ENCODE measurements at places on chromosomes 5 and 9.

DNA sequence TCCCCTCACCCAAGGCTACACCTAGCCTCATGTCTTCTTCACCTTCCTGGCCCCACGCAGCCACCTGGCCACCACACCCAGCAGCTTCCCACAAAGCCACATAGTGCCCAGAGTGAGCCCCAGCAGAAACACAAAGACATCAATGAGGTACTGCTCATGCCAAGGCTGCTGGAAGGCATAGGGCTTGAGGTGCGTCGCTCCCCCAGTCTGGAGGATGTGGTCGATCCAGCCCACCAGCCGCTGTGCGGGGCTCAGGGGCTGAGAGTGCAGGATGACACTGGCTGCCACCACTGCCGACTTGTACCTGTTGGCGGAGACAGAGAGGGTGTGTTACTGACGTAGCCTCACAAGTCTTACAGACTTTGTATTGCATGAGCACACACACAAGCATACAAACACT is 15.8 kb upstream of the CAPSL start:
- DNase-seq = no peak

GRCh38 chr5:68376935-68377334 is 161.4 kb downstream of the PIK3R1 start:
- DNase-seq = no peak

GRCh38 chr9:134405527-134405926 is 79.3 kb downstream of the RXRA start:
- no peak for DNase-seq

DNA sequence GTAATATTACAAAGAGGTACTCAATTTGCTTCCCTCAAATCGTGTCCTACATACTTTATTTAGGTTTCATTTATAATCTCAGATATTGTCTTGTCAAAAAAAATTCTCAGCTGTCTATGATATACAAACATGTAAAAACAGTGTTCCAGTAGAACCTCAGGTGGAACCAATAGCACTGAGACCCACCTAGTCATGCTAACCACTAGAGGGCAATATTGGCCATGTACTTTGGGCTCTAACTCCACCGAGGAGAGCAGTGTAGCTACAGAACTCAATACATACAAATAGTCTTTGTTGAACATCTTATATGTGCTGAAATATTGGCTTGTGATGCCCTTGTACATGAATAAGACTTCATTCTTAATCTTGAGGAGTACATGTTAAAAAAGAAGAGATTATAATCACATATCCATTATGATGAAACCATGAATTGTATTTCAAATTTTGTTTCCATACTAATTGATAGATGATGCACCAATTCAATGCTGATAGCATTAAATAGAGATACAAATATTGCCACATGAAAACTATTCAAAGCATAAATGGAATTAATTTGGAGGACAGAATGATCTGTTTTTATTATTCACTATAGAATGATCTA is 71.2 kb upstream of the CNTLN start:
- no peak for DNase-seq

DNA sequence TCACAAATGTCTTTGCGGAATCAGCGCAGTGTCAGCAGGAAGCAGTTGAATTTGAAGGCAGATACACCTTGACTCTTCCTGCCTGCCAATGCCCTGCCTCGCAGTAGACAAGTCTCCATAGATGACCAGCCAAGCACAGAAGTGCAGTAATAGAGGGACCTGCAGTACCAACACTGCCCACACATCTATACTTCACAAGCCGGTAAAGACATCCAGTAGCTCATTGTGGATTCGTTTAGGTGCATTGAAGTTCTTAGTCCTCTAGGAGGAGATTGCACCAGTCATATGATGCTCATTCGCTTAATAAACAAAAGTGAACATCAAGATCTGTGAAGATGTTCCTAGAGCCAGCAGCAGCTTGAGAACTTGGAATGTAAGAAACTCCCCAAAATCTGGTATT is 7.1 kb upstream of the IFNA2 start:
- DNase-seq = peak; percentile 26

GRCh38 chr5:138789771-138790242 is 36.6 kb downstream of the CTNNA1 start:
- DNase-seq = peak; percentile 1

GRCh38 chr5:133610489-133611356 is 1.6 kb downstream of the FSTL4 start:
- peak; percentile 25 for DNase-seq

GRCh38 chr9:113593682-113594281 is 130.3 kb downstream of the RGS3 start:
- DNase-seq = no peak

GRCh38 chr5:92992073-92992472 is 588.9 kb downstream of the NR2F1-AS1 start:
- no peak for DNase-seq

GRCh38 chr9:120885958-120886357 is 9.0 kb upstream of the PHF19 start:
- DNase-seq = no peak

- no peak for DNase-seq
Measured at GRCh38 chr5:115815693-115816225, 700 bp downstream of the CDO1 start.

- no peak for DNase-seq
Measured at GRCh38 chr5:62260513-62260912, 45.5 kb upstream of the KIF2A start.

DNA sequence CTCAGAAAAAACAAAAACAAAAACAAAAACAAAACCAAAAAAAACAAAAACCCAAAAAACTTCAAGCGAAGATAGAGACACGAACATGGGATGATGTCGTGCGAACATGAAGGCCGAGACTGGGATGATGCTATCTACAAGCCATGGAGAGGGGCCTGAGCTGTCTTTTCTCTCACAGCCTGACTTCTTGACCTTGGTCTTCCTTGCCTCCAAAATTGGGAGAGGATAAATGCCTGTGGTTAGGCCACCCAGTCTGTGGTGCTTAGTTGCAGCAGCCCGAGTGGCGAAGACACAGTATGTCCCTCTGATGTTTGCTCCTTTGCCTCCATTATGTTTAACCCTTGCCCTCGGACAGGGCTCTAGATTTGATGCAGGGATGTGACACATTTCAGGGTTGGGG is 130.4 kb upstream of the BASP1 start:
- DNase-seq = no peak

- no peak for DNase-seq
Measured at GRCh38 chr5:179344431-179345182, 654 bp downstream of the ADAMTS2 start.

GRCh38 chr5:19745247-19745646 is 242.8 kb downstream of the CDH18 start:
- DNase-seq = no peak

GRCh38 chr5:62931153-62931950 is 352.7 kb downstream of the LRRC70 start:
- no peak for DNase-seq

DNA sequence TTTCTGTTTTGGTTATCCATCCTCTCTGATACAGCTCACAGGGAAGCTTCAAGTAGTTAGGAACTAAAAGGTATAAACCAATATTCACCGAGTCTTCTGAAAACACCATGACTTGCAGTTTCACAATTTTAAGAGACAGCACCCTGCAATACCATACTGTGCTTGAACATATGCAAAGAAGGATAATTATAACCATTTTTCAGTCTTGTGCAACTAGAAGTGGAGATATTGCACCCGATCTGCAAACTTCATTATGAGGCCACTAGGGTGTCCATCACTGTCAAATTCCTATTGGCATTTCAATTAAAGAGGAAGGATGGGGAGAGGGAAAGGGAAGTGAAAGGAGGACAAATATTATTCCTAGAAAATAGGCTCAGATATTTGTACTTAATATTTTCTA is 32.4 kb upstream of the CEP120 start:
- DNase-seq = no peak

GRCh38 chr9:126468141-126468825 is 141.7 kb downstream of the MVB12B start:
- DNase-seq = no peak

DNA sequence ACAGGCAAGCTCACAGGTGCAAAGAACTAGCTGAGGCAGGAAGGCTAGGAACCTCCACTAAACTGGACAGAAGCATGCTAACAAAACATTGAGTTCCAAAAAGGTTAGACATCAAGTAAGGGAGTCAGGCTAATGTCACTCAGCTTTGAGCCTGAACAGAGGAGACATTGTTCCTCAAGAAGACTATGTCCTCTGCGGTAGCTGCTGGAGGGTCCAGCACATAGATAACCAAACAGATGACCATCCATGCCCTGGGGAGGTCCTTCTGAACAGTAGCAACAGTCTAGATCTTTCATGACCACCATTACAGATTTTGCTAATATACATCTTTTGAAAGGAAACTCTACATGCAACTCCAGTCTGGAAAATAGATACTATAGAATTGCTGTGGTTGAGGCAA is 57.7 kb downstream of the CYSTM1 start:
- DNase-seq = no peak

DNA sequence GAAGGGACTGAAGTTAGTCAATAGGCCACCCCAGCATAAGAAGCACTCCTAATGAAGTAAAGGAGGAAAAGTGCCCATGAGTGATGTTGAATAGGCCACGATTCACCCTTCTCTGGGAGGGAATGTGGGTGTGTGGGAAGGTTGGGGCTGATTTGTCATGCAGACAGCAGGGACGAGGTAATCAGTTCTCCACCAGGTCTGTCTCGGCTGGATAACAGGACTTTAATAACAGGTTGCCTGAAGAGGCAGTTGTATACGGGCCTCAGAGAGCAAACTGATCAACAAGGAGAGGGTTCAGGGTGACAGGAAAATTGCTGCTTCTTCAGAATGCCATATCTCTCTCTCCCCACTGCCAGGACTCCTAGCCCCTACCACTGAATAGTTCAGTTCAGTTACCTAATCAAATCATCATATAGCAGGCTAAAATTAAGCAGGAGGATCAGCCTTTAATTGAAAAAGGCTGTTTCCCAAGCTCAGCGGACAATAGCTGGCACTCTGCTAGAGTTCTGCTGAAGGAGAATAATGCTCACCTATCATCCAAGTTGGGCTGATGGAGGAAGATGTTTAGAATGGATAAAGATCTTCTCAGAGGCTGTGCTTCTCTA is 43.6 kb upstream of the SMIM32 start:
- DNase-seq = no peak

- DNase-seq = no peak
Measured at GRCh38 chr9:136762915-136763648, 1.2 kb downstream of the LCN15 start.

GRCh38 chr9:99141849-99142248 is 36.9 kb downstream of the TGFBR1 start:
- no peak for DNase-seq

- DNase-seq = no peak
Measured at GRCh38 chr5:140073296-140073695, 30.2 kb upstream of the NRG2 start.

- no peak for DNase-seq
Measured at GRCh38 chr5:125375143-125375542, 628.7 kb upstream of the ZNF608 start.

GRCh38 chr5:24353016-24353415 is 291.8 kb downstream of the CDH10 start:
- DNase-seq = no peak

DNA sequence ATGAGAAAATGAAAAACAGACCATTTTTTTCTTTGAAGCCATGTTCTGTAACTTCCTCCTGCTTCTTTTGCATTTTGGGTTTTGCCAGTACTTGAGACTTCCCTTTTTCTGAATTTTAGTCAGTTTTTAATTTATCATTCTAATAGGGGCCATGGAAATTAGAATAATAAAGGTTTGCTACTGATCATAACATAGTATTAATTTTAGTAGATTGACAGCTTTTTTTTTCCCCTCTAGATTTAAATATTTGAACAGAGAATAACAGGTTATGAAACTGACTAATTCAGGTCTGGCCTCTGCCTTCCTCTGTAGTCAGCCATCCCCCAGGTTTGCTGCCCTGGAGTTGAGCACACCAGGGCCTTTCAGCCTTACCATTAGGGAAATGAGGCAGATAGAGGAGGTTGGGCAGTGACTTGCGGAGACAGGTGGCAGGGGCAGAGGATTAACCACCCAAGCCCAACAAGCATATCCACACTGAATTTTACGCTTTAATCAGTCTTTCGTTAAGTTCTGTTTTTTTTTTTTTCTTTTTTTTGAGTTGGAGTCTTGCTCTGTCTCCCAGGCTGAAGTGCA is 80.1 kb upstream of the TNFAIP8 start:
- DNase-seq = peak; percentile 69

DNA sequence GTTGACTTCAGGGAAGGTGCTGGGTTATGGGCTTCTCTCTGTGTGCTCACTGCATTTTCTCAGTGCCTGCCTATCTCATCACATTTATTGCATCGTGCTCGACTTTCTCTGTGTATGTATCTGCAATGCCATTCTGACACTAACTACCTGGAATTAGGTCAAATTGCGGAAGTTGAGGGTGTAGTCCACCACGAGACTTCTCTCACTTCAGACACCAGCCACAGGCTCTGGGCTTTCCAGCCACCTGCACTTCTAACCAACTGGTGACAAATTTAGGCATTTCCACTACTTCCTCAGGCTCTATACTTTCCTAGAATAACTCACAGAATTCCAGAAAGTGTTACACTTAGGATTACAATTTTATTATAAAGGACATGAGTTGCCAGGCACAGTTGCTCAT is 188.6 kb upstream of the ZNF608 start:
- peak; percentile 34 for DNase-seq

DNA sequence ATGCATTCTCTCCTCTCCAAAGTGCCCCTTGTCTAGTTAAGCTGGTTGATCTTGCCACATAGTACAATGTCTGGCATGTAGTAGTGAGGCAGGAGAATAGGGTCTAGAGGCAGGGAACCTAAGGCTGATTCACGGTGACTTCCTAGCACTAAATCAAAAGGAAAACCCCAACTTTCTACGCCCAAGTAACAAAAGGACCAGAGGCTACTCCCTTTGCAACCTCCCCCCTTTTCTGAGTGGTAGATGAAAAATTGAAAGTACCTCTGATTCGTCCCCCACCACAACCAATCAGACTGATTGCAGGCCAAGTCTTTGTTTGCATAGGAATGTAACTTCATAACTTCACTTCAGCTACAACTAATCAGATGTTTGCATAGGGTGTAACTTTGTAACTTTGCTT is 278.8 kb downstream of the PSAT1 start:
- DNase-seq = no peak

DNA sequence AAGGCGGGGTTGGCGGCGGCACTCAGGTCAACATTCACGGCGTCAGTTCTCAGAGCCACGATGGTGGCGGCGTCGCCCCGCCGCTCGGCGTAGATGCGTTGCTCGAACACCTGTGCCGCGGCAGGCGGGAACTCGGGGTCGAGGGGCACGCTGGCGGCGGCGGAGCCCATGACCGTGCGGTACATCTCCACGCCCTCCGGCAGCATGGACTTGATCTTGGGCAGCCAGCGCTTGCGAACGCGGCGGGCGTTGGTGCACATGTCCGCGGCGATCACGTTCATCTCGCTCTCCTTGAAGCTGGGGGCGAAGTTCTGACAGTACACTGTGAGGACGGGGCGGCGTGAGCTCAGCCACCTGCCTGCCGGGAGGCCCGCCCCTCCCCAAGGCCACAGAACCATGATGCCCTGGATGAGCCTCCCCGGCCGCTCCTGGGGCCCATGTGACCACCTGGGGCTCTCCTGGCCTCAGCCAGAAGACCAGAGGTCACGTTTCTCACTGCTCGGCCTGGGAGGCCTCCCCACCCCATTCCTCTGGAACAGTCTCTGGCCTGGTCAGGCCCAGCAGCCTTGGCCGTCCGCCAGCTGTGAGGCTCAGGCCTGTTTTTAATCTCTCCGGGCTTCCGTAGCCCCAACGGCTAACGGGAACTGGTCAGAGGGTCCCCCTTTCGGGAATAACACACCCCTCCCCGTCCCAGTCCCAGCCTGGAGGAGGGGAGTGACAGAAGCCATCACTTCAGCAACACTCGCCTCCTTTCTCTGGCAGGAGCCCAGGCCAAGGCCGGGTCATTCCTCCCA is 50.7 kb upstream of the UBAC1 start:
- no peak for DNase-seq

Data from memory B cell (primary cell).